ENCODE measurements at places on chromosomes 5 and 9.

- no peak for DNase-seq
These were observed 411.2 kb upstream of the SLC30A5 start for GRCh38 chr5:68682400-68683160.

- DNase-seq, result no peak
These were observed 349.9 kb downstream of the PIK3R1 start for GRCh38 chr5:68565427-68565826.

- no peak for DNase-seq
These were observed 137.2 kb downstream of the ARRDC3 start for GRCh38 chr5:91245871-91246270.

DNA sequence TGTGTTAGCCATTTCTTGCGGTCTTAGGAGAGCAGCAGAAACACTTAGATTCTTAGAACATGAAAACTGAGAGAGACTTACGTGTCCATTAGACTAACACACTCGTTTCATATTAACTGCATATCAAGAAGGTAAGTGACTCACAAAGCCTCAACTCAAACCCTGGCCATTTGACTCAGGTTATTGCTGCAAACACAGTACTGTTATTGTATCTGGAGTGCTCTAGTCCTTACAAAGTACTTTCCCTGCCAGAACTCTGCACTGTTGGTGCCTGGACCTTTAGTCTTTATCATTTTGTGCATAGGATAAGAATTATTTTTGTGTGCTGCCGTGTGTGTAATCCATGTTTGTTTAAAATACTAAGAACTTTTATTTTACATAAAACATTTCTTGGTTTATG is 155.7 kb downstream of the FBXL7 start:
- DNase-seq, result no peak

GRCh38 chr5:154519359-154519758 is 41.3 kb upstream of the HAND1 start:
- DNase-seq, result no peak

Measured in GM19239 (cell line).